CD4-positive, alpha-beta T cell treated with Interleukin-2 at 100 ng/mL for 4 hours (primary cell): ENCODE measurements at places on chromosomes 5 and 9.
A peak's percentile ranks its signal among the peaks of the same experiment; 100 is the strongest.

DNA sequence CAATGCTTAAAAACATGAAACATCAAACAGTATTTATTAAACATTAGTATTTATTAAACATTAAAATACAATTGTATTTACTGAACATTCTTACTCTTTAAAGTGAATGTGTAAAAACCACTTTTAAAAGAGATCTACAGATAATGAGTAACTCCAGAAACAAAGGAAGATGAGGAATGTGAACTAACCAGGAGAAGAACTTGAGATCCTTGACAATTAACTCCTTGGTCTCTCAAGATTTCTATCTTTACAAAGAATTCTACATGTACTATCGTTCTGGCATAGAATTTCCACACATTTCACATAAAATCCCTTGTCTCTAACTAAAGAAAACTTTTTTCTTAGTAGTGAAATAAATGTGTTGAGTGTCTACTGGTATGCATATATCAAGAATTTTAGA lies 28.7 kb upstream of the IFNE start:
- DNase-seq, result no peak

DNA sequence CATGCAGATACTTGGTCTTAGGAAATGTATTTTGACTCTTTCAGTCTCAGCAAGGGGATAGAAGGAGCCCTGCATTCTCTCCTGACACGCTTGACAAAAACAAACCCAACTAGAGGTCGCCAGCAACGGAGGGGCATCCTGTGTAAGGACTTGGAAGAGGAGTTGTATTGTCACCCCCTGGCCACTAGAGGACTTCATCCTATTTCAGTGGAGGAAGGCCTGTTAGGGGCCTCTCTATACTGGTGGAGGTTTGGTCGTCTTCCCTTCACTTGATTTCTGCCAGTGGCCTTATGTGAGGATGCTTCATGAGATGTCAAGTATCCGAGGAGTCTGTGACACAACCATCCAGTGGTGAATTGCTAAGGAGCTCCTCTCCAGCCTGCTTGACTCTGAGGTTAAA lies 122.8 kb upstream of the STC2 start:
- no peak for DNase-seq

DNA sequence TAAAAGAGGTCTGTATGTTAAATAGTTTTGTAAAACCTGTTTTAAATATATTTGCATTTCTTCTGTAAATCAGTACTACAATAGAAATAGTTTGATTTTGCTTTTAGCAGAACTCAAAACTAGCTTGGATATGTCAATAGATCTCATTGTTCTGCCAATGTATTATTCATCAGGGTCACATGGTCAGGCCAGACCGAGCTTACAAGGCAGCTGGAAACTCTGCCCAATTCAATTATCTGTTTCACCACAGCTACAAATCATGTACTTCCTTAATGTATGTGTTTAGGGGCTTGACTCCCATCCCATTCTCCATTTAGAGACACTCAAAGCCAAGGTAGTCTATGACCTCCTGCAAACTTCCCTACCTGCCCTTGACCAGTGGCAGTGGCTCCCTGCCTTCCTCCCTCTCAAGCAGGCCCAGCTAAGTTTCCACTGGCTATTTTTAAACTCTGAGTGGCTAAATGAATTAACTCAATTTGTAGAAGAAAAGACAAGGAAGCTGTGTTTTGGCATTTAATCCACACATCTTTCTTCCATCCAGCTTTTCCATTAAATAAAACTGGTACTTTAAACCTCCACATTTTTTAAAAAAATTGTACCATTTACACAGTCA lies 46.4 kb upstream of the SELENOP start:
- DNase-seq, result no peak

GRCh38 chr5:138149530-138149929 lies 10.3 kb upstream of the NME5 start:
- DNase-seq, result no peak

DNA sequence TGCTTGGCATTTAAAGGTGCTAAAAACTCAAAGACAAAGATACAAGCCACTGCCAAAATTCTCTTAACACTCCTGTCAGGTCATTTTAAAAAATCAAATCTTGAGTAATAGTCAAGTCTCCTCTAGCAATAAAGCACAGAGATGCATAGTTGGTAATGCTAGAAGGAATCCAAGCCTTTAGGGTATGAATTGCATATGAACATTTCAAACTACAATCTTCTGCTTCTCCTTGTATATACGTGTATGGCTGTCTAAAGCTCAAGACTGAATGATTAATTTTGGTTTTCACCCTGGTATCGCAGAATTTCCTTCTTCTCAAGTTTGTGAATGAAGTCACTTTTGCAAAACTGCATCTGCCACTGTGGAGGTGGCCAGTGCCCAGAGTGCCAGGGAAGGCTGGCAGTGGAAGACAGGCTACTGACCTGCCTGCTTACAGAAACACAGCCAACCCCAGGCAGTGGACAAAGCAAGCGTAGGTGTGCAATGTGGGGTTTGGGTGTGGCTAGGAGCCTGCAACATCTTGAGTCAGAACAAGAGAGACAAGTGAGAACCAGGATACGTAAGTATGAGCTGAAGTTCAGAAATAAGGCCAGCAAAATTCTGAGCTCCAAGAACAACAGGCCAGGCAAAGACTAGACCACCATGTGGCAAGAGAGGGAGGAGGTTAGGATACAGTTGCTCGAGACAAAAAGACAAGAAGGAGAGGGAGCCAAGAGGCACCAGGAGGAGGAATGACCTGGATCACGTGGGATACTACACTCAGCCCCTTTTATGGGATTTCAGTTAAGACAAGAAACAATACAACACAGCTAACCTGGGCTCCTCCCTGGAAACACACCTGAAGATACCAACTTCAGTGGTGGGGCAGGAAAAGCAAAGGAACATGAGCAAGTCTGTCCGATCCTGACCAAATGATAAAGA lies 22.6 kb downstream of the MYO10 start:
- no peak for DNase-seq

DNA sequence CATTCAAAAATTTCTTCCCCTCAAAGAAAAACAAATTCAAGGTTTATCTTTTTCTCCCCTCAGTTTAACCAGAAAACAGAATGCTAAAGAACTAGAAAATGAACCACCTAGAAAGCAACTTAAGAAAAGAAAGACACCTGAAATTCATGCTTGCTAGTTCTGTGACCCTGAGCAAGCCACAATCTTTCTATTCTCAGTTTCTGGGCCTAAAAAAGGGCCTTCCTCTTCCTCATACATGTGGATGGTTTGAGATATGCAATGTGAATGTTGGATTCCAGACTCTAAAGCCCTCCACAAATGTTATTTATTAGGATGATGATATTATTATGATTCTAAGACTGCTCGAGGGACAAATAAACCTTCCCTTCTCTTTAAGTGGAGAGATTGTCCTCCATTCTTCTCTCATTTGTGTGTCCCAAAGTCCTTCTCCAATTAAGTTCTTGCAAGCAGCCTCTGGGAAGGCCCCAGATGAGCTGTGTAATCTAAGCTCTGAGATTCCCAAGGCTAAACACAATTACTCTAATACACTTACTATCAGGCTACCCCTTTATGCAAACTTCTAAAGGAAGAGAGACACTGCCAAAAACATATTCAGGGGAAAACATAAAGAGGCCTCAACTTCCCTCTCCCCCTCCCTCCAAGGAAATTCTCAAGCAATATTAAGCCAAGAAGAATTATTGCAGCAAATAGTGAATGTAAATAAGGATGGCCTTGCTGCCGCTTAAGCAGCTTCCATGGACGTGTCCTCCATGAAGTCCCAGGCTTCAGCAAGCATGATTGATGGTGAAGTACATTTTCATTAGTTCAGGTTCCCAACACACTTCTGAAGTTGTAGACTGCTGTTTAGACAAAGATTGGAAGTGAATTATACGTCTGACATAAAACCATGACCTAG lies 80.2 kb downstream of the PRKACG start:
- no peak for DNase-seq

DNA sequence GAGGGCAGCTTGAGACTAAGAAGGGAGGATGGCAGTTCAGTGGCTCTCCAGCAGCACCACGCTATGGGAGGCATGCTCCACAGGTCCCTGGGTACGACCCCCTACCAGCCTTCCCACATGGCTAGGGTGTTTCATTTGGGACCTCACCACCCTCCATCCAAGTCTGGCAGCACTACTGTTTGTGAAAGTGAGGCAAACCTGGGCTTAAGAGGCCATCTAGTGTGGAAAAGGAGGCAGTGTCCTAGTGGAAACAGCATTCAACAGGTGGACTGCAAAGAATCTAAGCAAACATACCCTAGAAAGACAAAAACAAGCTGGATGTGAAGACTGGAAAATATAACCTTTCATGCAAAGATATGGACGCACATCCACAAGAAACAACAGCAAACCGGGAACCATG lies 4.8 kb upstream of the C5orf47 start:
- no peak for DNase-seq

DNA sequence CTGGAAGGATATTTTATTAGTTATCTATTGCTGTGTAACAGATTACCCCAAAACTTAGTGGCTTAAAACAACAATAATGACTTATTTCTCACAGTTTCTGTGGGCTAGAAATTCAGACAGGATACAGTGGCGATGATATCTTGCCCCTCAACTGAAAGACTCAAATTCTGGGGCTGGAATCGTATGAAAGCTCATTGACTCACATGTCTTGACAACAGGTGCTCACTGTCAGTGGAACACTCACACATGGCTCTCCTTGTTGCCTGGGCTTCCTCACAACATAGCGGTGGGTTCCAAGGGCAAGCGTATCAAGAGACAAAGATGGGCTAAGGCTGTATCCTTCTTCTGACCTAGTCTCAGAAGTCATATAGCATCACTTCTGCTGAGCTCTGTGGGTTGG lies 3.7 kb upstream of the GNPDA1 start:
- peak; percentile 69 for DNase-seq

- no peak for DNase-seq
Measured at GRCh38 chr9:111646417-111646816, 15.0 kb upstream of the GNG10 start.

DNA sequence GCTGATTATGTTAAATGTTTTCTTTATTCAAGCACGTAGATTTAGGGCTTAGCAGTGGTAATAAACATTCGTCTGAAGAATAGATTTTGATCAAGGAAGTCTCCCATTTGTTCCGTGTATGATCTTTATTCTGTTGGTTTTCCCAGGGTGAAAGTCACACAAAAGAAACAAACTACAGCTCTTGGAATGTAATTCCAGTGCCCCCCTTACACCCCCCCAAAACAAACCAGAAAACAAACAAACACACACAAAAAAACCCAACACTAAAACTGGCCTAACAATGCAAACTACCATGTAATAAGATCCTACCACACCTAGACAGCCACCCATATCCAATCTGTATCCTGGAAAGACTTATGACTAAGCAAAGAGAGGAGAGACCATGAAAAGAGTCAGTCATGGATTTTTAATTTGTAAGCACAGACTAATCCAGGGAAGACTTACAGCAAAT lies 196.2 kb upstream of the ELL2 start:
- no peak for DNase-seq

GRCh38 chr5:131268758-131269370 lies 5.0 kb downstream of the CDC42SE2 start:
- no peak for DNase-seq

GRCh38 chr9:71737455-71737854 lies 30.9 kb downstream of the CEMIP2 start:
- DNase-seq, result no peak

DNA sequence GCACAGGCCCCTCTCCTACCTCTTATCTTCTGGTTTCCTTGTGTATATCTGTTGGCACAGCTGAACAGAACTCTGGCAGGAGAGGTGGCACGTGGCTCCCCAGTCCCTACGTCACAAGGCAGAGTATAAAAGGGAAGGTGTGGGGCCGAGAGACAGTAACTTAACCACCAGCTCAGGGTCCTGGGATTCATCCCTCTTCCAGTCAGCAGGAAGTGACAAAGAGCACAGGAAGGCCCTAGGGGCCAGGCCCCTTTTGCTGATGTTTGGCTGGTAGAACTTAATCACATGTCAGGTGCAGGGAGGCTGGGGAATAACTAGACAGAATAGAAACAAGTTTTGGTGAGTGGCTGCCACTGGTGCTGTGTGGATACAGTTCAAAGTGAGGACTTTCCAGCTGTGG lies 4.5 kb upstream of the ICE1 start:
- DNase-seq, result no peak

- no peak for DNase-seq
Measured at GRCh38 chr5:12013351-12013750, 109.1 kb upstream of the CTNND2 start.

- DNase-seq, result no peak
Measured at GRCh38 chr9:100602342-100602801, 24.5 kb downstream of the CAVIN4 start.

GRCh38 chr5:68823301-68823700 lies 270.5 kb upstream of the SLC30A5 start:
- no peak for DNase-seq

DNA sequence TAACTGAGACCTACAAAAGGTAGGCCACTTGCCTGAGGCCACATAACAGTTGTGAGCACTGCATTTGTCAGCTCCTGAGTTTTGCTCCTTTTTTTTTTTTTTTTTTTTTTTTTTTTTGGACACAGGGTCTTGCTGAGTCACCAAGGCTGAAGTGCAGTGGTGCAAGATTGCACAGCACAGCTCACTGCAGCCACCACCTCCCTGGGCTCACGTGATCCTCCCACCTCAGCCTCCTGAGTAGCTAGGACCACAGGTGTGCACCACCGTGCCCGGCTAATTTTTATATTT lies 37.1 kb downstream of the LAMC3 start:
- no peak for DNase-seq

GRCh38 chr5:2388571-2388970 lies 362.9 kb downstream of the IRX2 start:
- DNase-seq, result no peak

- peak; percentile 3 for DNase-seq
Measured at GRCh38 chr9:79945016-79945415, 373.3 kb downstream of the TLE4 start.

DNA sequence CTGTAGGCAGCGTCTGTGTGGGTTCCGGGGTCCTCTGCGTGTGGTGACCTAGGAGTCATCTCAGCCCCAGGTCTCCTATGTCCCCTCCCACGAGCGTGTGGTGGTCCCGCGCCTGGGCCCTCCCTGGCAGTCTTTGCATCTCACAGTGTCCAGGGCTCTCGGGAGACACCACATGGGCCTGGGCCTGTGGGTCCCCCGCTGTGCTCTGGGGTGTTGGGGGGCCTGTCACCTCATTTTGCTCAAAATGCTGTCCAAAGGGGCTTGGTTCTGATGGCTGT lies 27.1 kb downstream of the CEP72 start:
- no peak for DNase-seq

DNA sequence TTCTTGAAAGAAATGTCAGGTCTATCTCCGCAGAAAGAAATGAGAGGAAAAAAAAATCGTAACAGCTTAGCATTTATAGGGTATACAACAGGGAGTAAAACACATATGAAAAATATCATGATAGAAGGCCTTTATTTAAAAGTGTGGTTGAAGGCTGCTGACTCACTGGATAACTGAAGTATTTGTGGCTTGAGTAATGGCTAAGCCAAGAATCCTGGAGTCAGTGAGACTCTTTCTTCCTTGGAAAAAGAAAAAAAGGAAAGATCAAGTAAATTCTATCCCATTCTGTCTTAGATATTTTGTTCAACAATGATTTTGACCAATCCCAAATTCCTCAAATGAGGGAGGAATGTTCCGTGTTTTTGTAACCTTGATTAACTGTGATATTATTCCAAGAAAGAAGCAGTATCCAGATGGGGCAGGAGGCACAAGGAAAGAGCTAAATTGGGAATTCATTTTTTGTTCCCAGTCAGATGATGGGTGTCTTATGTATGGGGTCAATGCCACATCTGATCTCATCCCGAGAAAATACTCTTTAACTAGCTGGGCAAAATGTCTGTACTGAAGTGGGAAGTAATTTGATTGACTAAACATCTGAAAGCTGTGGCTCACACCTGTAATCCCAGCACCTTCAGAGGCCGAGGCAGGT lies 64.3 kb upstream of the MYO10 start:
- DNase-seq, result no peak
